ENCODE measurements at places on chromosomes 4 and X.

GRCh38 chr4:102348701-102349100, 3.4 kb upstream of the SLC39A8 start:
- no peak for DNase-seq

- no peak for DNase-seq
These were observed 36.2 kb upstream of the DHRSX start for GRCh38 chrX:2536974-2537373.

GRCh38 chr4:177255359-177255758, 54.3 kb upstream of the NEIL3 start:
- no peak for DNase-seq

DNA sequence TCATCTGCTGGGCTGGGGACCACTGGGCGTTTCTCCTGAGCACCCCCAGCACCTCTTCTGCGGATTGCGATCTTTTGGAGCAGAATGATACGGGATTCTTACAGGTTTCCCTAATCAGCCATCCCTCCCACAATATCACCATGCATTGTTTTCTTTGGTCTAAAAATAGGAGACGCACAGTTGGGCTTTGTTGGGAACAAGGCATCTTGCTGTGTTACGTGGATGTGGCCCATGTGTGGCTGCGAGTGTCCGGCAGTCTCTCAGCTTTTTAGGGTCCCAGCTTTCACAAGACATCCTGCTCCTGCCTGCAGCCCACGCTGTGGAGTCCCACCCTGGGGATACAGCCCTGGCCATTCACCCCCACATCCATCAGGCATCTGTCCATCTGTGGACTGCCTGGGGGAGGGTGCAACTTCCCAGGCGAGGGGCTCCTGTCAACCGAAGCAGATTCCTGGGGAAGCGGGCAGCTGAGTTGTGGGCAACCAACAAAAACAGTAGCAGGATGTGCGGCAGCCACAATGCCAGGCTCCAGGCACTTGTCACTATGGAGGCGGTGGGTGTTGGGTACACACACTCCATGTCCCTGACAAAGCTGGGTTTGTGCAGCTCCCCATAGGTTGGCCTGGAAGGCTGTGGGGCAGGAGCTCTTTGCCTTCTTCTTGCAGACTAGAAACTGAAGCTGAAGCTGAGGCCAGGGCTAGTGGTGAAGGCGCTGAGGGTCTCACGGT, 185.5 kb upstream of the PSAPL1 start:
- no peak for DNase-seq

GRCh38 chr4:2074588-2074987, 15.5 kb downstream of the NAT8L start:
- no peak for DNase-seq

All from CD4-positive, alpha-beta T cell treated with Interleukin-1 beta for 1 hour (primary cell).